ENCODE measurements at places on chromosomes 3 and 15.

- no peak for DNase-seq
These were observed 29.3 kb downstream of the PIAS1 start for GRCh38 chr15:68083463-68083862.

DNA sequence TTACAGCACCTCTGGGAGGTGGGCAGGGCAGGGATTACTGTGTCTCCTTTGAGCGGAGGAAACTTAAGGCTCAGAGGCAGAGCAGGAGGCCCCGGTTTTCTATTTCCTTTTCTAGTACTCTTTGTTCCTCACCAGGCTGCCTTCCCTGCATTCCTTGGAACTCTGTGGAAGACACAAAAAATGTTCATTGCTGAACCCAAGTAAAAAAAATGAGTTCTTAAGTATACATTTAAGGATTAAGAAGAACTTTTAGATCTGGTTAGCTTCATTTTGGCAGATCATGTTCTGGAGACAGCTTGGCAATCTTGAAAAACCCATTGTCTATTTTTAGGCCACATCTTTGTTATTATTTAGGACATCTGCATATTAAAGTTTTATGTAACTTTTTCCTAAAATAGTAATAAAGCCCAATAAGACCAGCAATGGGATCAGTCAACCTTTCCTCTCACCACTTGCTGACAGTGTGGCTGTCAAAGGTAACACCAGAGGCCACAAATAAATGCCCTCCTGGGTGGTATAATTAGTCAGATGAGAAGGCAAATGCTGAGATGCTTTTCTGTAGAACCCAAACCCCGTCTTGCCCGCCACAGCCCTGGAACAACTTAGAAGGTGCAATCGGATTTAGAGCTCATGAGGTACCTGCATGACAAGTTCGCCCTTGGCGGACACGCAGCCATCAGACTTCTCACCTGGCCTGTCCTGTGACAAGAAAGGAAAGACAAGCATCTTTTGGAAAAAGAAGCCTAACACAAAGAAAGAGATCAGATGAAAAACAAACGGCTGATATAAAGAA lies 97.2 kb downstream of the DGKG start:
- DNase-seq = no peak

DNA sequence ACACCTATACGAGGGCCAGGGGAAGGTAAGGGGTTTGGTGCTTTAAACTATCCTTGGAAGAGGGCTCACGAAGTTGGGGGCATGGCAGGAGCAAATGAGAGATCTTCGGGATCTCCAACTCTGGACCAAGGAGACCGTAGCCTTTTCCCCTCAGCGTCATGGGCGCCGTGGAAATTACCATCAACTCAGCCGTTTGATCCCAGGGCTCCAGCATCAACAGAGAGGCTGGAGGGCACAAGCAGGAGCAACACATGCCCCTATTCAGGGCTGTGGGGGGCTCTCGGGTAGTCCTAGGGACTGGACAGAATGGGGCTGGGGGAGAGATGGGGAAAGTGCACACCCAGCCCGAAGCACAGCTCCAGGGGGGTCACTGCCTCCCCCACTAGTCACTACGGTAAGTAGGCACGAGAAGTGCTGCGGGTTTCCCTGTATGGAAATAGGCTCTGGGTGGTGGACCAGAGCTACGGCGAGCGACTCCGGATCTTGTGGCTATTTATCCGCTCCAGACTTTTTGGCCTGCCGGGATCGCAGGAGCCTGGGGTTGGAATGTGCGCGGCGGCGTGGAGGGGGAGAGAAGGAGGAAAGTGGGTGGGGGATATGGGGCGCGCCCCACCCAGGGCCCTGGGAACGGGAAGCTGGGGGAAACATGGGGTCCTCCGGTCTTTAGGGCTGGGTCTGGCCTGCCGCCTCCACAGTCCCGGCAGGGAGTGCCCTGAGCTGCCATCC lies 539 bp upstream of the LAMB2 start:
- DNase-seq = peak; percentile 77

GRCh38 chr3:46719044-46719565 lies 1.4 kb upstream of the PRSS50 start:
- DNase-seq = no peak

GRCh38 chr3:65785065-65785645 lies 253.6 kb downstream of the MAGI1 start:
- DNase-seq = peak; percentile 41

DNA sequence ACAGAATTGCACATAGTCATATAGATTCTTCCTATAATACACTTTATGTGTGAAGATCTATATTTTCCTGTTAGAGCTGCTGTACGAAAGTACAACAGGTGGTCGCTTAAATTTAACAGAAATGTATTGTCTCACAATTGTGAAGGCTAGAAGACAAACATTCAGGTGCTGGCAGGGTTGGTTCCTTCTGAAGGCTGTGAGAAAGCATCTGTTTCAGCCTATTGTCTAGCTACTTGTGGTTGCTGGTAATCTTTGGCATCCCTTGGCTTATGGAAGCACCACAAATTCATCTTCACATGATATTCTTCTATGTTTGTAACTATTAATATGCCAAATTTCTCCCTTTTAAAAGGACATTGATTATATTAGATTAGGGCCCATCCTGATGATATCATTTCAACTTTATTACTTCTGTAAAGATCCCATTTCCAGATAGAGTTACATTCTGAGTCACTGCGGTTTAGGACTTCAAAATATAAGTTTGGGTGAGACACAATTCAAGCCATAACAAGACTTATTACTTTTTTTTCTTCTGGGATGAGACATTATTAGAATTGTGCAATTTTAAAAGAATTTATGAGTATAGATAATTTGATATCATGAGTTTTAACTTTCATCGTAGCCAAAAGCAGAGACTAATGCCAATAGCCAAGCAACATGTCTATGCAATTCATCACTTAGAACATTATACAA lies 248.1 kb upstream of the BCHE start:
- DNase-seq = no peak

GRCh38 chr3:37489355-37489754 lies 315.0 kb upstream of the LRRFIP2 start:
- DNase-seq = no peak

- DNase-seq = no peak
These were observed 33.1 kb downstream of the LPP start for GRCh38 chr3:188187053-188187452.

GRCh38 chr3:15347737-15348110 lies 15.3 kb upstream of the SH3BP5 start:
- no peak for DNase-seq

DNA sequence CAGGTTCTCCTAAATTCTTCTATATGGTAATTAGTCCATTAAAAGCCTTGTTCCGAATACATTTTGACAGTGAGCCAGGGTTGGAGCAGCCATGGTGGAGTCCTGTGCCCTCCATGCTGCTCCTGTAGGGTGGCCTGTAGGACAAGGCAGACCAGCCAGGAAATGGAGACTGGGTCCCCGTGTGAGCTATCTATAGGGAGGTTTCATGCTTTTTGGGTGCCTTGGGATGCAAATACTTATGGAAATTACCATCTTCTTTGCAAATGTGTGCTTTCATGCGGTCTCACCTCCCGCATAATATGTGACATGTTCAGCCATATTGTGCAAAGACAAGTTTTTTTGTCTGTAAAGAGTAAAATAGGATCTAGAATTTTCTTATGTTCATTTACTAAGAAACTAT lies 58.0 kb upstream of the FURIN start:
- DNase-seq = no peak

GRCh38 chr3:69560116-69560515 lies 174.2 kb upstream of the FRMD4B start:
- DNase-seq = no peak

- no peak for DNase-seq
These were observed 40.6 kb downstream of the FOXB1 start for GRCh38 chr15:60044636-60045270.

- no peak for DNase-seq
These were observed 29.9 kb upstream of the CCR2 start for GRCh38 chr3:46324036-46324435.

DNA sequence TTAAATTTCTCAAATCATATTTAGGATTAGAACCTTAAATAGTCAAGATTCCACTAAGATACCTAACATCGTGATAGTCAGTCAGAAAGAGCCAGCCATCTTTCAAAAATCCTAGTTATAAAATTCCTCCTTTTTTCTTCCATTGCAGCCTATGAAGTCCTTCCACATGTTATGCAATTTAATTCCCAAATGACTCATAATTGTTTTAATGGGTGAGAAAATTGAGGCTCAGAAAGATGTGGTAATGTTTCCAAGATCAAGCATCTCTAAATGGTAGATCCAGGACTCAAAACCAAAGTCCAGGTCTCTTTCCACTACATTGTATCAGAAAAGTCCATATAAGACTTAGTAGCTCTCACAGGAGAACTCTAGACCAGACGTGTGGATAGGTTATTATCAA lies 9.5 kb downstream of the CFAP44 start:
- DNase-seq = no peak

- no peak for DNase-seq
These were observed 23.8 kb downstream of the ARHGEF26 start for GRCh38 chr3:154144825-154145465.

- no peak for DNase-seq
These were observed 207.5 kb upstream of the ADAMTS9 start for GRCh38 chr3:64895106-64895990.

- no peak for DNase-seq
These were observed 61.1 kb upstream of the UNC13C start for GRCh38 chr15:53917109-53917508.

DNA sequence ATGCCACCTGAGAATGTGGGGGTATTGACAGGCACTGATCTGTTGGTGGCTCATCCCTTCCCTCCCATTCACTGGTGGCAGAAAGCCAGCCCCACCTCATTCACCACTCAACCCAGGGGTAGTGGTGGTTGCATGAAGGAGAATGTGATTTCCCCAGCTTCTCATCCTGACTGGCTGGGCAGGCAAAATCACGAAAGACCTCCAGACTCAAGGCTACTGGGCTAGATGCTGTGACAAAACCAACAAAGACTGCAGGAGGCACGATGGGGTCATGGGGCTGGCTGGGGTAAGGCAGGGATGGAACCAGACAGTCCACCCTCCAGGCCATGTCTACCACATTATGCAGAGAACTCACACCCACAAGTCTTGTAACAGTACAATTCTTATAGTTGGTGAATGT lies 33.9 kb downstream of the FSTL1 start:
- DNase-seq = no peak

- peak; percentile 40 for DNase-seq
These were observed 148.8 kb upstream of the ROPN1 start for GRCh38 chr3:124140746-124141145.

GRCh38 chr3:9087831-9088413 lies 124.7 kb upstream of the RAD18 start:
- DNase-seq = no peak

DNA sequence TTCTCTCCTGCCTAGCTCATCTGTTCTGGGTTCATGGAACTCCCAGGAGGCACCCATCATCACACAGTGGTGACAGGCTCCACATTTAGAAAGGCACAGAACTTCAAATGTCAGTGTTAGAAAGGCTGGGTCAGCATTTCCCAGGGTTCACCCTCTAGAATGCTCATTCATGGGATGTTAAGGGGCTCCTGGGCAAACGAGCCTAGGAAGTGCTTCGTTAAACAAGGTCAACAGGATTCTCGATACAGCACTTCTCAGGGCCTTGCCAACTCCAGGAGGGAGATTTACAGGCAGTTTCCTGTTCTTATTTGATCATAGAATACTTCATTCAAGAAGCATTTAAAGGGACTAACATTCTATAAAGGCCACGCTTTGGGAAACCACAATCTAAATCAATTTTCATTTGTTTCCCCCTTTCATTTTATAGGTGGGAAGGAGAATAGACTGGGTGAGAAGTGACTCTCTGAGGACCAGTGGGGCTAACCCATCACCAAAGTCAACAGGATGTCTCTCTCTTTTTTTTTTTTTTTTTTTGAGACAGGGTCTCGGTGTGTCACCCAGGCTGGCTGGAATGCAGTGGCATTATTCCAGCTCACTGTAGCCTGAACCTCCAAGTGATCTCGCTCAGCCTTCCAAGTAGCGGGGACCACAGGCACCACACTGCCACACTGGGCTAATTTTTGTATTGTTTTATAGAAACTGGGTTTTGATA lies 14.3 kb downstream of the IGDCC4 start:
- DNase-seq = no peak

DNA sequence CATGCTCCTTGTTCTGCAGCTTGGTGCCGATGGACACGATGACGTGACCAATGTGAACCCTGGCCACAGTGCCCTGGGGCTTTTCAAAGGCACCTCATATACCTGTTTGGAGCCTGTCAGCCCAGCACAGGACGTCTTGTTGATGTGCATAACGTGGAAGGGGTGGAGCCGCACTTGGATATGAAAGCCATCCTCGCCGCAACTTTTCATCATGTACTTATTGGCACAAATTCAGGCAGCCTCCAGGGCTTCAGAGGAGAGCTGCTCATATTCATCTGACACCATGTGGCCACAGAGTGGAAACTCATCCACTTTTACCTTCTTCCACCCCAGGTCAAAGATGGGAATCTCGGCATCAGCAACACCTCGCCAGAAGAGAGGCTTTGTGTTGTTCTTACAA lies 24.7 kb downstream of the POPDC2 start:
- no peak for DNase-seq

DNA sequence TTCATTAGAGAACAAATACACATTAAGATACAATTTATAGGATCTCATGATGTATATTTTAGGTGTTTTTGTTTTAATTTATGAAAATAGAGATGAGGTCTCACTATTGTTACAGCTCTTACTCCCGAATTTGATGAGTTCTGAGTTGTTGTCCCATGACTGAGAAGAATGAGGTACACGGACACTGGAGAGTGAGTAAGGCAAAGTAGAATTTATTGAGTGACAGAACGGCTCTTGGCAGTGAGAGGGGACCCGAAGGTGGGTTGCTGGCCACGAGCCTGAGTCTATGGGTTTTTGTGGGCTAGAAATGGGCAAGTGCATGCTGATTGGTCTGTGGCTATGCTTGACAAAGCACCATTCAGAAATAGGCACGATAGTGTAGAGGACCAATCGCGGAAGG lies 3.1 kb upstream of the RNF168 start:
- DNase-seq = no peak

GRCh38 chr15:58212909-58213526 lies 74.8 kb downstream of the AQP9 start:
- no peak for DNase-seq

DNA sequence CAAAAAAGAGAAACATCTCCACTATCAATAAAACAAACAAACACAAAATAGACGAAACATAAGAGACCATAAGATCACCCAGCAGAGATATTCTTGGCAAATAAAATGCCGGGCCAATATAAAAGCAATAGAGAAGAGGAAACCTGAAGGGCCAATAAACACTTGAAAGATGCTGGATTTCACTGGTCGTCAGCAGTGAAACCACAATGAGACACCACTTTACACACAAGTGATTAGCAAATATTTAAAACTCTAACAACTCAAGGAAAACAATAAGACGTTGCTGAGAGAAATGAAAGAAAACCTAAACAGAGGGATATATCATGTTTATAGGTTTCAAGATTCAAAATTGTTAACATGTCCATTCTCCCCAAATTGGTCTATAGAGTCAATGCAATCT lies 148.5 kb downstream of the WDR76 start:
- no peak for DNase-seq

- no peak for DNase-seq
These were observed 2.0 kb upstream of the SEMA3G start for GRCh38 chr3:52446631-52447511.

- DNase-seq = no peak
These were observed 26.2 kb upstream of the ATP13A3 start for GRCh38 chr3:194512895-194513601.

- DNase-seq = no peak
These were observed 12.6 kb downstream of the FNDC3B start for GRCh38 chr3:172051957-172052354.

- no peak for DNase-seq
These were observed 6.2 kb downstream of the PPARG start for GRCh38 chr3:12294885-12295580.
